ENCODE measurements at places on chromosomes 1 and 21. TPM values are rescaled to one million over a fixed set of nuclear protein-coding genes. Genes with fewer than 3 reads are reported as not detected.

- DNase-seq: no peak
These were observed 43.9 kb downstream of the PIGK start for GRCh38 chr1:77175230-77175844.

DNA sequence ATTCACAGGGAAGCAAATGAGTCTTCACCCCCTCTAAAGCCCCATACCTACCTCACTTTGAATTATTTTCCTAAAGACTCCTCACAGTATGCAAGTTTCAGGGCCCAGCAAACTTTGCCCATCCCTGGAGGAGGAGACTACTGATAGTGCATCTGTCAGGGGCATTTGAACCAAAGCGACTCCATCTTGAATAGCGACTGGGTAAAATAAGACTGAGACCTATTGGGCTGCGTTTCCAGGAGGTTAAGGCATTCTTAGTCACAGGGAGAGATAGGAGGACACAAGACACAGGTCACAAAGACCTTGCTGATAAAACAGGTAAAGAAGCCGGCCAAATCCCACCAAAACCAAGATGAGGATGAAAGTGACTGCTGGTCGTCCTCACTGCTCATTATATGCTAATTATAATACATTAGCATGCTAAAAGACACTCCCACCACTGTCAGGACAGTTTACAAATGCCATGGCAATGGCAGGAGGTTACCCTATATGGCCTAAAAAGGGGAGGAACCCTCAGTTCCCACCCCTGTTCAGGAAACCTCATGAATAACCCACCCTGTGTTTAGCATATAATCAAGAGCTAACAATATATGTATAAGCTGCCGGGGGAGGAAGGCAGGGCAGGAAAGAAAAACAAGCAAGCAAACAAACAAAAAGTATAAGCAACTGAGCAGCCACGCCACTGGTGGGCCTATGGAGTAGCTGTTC is 3.3 kb upstream of the PKNOX1 start:
- DNase-seq: no peak

Gene PLA2G2C
- not detected for total RNA-seq

DNA sequence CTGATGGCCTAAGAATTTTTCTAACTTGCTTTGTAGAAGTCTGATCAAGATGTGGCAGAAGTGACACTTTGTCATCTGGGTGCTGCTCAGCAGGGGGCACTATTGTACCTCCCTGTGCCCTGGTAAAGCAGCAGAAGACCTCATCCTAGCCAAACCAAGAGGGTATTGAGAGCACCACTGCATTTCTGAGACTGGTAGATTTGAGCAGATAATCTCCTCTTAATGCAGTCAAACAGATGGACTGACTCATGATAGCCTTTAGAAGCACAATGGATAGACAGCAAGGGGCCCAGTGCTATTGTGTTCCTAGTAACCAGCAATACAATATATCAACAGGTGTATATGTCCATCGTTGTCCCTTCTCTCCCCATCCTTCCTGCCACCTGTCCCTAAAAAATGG is 5.7 kb downstream of the TPM3 start:
- no peak for DNase-seq

DNA sequence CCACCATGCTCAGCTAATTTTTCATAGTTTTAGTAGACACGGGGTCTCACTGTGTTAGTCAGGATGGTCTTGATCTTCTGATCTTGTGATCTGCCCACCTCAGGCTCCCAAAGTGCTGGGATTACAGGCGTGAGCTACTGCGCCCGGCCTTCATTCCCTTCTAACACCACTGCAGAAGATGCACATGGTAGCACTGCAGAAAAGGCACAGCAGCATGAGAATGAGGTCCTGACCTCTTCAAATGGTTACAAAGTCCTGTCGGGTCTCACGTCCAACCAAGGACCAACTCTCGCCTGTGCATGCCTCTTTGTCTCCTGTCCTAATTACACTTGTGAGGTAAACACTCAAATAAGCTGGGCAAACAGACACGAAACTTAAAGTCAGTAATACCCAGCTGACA is 83.0 kb upstream of the GCLM start:
- no peak for DNase-seq

- DNase-seq: no peak
These were observed 13.4 kb downstream of the INSL5 start for GRCh38 chr1:66787641-66788040.

Gene UTS2
- total RNA-seq: not detected
